ENCODE measurements at places on chromosomes 11 and 22.

DNA sequence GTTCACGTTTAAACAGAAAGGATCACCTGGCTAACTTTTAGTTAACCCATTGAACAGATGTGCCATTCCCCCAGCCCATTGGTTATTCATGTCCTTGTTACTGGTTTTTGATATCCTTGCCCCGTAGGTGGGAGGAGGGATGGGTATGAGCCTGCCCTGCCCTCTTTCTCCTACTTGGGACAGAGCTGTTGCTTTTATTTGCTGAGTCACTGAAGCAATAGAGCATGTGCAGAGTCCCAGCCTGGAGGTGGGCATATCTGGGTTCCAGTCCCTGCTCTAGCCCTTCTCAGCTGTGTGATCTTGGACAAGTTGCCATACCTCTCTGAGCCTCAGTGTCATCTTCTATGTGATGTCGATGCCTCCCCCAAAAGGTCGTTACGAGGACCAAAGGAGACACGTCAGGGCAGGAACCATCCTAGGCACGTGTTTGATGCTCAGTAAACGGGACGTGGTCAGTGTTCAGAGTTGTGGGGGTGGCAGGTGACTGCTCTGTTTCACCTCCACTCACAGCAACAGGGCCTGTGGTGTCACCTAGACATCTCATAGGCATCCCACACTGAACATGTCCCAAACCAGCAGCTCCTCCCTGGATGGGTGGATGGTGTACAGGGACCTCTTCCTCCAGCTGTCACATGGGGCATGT lies 61.0 kb downstream of the BMAL1 start:
- no peak for DNase-seq

DNA sequence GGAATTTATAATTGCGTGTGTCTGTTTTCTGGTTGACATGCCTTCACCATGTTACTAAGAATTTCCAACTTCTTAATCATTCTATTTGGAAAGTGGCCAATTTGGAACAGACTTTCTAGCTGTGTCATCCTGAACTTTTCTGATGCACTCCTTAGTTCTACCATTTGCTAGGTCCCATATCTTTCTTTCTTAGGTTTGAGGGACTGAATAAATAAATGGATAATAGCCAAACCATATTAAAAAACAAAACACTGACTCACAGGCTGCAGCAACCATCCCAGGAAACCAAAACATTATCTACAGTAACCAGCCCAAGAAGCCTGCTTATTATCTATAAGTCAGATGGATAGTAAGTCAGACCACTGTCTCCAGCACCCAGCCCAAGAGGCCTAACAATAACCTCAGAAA lies 57.5 kb upstream of the PLET1 start:
- DNase-seq, result peak; percentile 61

- DNase-seq, result no peak
These were observed 43.3 kb downstream of the WNT7B start for GRCh38 chr22:45933506-45934167.

DNA sequence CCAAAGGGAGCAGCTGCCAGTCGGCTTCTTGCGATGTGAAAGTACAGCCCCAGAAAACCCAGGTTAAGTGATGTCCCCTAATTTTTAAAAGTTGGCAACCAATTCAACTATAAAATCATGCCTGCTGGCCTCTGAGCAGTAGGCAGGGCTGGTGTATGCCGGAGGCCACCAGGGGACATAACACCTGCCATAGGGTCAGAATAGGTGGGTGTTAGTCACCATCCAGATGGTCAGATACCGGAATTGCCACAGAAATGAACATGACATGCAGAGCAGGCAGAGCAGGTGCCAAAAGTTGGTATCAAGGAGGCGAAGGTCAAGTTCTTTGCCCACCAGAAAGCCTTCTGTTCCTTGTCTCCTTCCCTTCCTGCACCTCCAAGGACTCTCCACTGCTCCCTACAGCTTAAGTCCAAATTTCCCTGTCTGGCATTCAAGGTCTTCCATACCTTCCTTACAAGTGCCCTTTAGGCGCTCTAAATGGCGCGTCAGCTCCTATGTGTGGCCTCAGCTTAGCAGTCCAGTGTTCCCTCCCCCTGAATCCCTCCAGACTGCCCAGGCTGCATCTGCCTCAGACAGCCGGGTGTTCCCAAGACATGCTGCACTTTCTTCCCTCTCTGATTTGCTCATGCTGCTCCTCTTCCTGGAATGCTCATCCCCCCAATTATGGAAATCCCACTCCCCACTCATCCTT lies 45.1 kb downstream of the PTPRJ start:
- no peak for DNase-seq

DNA sequence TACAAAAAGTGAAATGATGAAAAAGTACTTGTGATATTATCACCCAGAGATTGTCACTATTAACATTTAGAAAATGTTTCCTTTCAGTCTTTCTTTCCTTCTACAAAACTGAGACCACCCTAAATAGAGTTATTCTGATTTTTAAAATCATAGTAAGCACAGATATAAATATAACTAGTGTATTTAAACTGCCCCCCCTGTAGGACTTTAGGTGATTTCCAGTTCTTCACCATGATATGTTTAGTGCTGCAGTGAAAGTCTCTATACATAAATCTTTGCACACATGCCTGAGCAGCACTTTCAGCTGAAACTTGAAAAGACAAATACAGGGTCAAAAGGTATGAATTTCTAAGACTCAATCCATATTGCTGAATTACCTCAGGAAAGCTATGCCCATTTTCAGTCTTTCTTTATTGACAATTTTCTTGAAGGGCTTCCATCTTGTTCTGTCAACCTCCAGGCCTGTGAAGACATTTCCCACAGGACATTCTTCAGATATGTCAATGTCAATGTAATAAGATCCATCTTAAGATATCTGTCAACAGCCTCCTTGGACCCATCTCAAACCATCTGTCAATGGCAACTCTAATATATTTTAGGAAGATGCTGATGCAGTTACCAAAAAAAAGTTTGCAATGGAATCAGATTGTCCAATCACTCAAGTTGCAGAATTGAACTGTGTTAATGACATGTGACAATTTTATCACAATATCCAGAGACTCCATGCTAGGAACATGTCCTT lies 30.8 kb upstream of the LDLRAD3 start:
- no peak for DNase-seq

DNA sequence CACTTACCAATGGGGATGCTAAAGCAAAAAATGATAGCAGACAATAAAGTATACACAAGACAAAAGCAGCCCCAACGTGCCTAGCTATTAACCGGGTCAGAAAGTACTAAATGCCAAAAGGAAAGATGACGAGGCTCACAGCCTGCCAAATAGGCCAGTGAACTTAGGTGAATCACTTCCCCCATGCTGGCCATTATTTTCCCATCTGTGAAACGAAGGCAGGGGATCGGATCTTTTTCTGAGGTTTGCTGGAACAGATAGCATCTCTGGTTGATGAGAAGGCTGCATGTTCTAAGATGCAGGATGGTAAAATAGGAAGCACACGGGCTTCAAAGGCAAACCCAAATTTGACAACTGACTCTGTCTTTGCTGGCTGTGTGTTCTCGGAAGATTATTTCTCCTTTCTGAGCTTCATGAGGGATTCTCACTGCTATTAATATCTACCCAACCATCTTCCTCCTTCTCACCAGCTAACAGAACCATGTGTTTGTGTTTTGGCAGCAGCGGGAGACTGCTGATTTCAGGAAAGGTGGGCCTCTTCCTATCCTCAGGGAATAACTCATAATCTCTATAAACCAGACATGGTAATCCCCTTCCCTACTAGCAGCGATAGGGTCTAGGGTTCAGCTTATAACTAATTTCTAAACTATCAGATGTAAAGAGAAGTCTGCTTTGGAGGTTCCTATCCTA lies 390.7 kb downstream of the LARGE1 start:
- DNase-seq, result no peak

GRCh38 chr11:134118006-134118405 lies 49.1 kb downstream of the JAM3 start:
- DNase-seq, result no peak

DNA sequence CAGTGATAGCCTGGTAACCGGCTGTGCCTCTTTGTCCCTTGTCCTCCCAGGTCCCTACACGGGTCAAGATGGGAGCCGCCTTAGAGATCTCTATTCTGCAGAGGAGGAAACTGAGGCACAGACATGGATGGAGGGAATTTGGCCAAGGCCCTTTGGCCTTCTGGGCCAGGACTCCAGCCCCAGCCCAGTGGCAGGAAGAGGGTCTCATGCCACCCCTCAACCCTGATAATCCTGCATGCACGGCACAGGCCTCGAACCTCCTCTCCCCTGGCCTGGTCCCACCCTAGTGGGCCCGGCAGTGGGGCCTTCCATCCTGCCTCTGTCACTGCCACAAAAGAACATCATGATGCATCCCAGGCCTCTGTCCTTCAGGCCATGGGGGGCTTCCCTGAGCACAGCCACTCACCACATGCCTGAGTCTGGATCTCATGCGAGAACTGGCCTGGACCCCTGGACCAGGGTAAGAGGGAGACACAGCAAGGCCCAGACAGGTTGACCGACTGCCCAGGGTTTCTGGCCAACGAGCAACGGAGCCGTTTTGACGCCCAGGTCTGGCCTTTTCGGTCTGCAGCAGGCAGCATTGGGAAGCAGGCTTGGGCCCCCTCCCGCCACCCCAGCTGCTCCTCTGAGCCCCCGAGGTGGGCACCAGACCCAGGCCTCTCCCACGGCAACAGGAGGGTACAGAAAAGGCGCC lies 6.5 kb downstream of the LINC01488 start:
- DNase-seq, result no peak

All from HFF-Myc (cell line).